ENCODE measurements at places on chromosomes 12 and 14.

GRCh38 chr12:13631873-13632272 is 349.5 kb downstream of the GRIN2B start:
- no peak for DNase-seq

GRCh38 chr14:99066378-99066777 is 205.6 kb downstream of the BCL11B start:
- DNase-seq, result no peak

DNA sequence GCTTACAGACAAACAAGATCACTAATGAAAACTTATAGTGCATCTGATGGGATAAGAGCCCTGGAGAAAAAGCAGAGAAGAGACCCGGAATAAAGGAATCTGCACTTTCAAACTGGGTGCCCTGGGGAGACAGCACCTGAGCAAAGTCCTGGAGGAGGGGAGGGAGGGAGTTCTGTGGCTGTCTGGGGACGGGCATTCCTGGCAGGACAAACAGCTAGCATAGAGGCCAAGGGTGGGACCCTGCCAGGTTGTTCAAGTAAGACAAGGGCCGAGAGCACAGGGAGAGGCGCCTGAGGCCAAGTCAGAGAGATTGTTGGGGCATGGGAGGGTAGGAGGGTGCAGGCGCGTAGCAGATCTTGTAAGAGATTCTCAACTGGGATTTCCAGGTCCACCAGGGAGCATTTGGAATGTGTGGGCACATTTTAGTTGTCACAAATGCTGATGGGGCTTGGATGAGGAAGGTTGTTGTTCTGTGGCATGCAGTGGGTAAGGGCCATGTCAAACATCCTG is 14.2 kb downstream of the IQSEC3 start:
- DNase-seq, result no peak

- DNase-seq, result no peak
Measured at GRCh38 chr12:65603438-65604351, 220.6 kb upstream of the HMGA2 start.

DNA sequence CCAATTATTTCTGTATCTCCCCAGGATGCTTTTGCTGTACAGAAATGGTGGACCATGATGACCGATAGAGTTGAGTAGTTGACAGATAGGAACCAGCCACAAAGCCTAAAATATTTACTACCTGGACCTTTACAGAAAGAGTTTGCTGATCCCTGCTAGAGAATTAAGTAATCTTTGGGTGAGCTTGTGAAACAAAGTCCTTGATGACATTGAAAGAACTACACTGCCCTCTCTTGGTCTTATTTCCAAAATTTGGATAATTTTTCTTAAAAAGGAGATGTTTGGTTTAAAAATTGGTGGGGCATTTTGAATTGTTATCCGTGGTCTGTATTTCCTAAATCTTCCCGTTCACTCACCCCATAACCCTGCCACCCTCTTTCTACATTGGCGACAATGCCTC is 13.7 kb upstream of the TCTN1 start:
- no peak for DNase-seq

GRCh38 chr12:89160716-89161123 is 191.6 kb downstream of the DUSP6 start:
- DNase-seq, result peak; percentile 49

- no peak for DNase-seq
Measured at GRCh38 chr14:51018521-51018920, 74.2 kb upstream of the PYGL start.

DNA sequence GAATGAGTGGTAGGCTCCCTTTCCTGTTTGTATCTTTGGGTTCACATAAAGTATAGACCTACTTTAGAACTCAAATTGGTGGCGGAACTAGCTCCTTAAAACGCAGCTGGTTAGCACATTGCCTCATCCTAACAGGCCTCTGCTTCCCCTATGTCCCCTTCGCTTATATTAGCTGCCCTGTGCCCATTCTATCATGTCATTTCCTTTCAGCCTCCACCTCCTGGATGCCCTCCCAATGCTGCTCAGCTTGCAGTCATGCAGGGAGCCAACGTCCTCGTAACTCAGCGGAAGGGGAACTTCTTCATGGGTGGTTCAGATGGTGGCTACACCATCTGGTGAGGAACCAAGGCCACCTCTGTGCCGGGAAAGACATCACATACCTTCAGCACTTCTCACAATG is 3.5 kb downstream of the DAZAP2 start:
- no peak for DNase-seq

GRCh38 chr14:93301821-93302447 is 30.9 kb downstream of the BTBD7 start:
- no peak for DNase-seq

DNA sequence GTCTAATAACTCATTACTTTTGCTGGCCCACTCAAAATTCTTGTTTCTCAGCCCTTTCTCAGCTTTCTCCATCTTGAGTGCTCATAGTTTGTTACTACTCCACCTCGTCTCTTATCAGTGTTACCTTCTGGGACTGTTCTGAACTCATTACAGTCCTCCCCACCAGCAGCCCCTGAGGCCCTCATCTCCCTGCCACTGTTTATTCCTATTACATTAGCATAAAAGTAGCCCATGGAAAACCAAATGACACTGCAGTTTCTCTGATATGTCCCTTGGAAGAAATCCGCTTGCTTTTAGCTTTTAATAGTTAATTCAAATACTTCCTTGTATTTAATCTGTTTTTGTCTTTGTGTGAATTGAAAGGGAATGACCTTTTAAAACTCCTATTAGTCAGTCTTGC is 7.6 kb downstream of the AKAP6 start:
- DNase-seq, result no peak

GRCh38 chr12:111068290-111068689 is 147.9 kb upstream of the MYL2 start:
- DNase-seq, result no peak

GRCh38 chr14:35114036-35114435 is 7.8 kb downstream of the PPP2R3C start:
- no peak for DNase-seq

GRCh38 chr12:8917751-8918150 is 3.4 kb downstream of the PHC1 start:
- no peak for DNase-seq

- no peak for DNase-seq
Measured at GRCh38 chr14:95531473-95531872, 3.4 kb upstream of the GLRX5 start.

DNA sequence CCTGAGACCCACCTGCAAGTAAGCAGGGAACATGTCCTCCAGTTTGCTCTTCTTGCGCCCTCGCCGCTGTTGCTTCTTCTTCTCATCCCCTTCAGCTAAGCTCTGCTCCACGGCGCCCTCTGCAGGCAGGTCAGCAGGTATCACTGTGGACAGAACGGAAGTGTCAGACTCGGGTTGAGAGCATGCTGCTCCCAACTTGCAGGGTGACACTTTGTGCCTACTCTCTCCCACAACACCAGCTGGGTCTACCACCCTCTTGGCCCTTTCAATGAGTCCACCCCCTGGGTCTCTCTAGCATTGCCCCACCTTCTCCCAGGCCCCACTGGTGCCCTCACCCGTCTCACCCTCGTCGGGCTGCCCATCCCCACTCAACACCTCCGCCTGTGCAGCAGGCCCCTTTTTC is 16.7 kb downstream of the KMT2D start:
- peak; percentile 89 for DNase-seq

GRCh38 chr12:49358483-49359141 is 8.7 kb upstream of the SPATS2 start:
- DNase-seq, result no peak

DNA sequence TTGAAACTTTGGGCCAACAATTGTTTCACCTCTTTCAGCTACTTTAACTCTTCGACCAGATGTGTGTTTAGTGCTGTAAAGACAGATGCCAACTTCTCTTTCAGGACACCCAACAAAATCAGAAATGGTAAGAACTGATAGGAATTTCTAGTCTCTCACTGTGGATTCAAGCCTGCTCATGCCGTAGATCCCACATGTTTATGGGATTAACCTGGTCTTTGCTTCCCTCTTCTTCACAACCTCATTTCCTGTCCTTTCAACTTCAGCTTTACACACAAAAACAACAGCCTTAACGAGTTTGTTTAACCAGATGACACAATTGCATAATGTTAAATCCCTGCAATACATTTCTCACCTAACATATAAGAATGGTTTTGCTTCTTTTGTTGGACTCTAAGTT is 1031.9 kb upstream of the LRFN5 start:
- DNase-seq, result no peak

DNA sequence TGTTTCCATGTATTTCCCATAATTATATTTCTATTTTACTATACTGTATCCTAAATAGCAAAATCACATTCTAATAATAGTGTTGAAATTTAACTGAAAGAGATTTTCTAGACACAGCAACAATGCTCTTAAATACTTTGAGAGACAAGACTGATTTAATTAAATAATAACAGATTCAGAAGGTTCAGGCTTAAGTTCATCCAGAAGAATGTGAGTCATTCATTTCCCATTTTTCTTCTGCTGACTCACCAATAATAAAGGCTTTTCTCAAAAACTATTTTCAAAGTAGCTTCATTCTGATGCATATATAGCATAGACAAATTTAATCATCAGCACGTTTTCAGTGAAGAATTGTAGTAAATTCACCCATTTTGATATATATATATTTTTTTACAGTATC is 481.4 kb downstream of the MDGA2 start:
- DNase-seq, result no peak

GRCh38 chr12:65449400-65449799 is 170.9 kb downstream of the MSRB3 start:
- no peak for DNase-seq

- no peak for DNase-seq
Measured at GRCh38 chr12:76329159-76329558, 19.1 kb downstream of the BBS10 start.

DNA sequence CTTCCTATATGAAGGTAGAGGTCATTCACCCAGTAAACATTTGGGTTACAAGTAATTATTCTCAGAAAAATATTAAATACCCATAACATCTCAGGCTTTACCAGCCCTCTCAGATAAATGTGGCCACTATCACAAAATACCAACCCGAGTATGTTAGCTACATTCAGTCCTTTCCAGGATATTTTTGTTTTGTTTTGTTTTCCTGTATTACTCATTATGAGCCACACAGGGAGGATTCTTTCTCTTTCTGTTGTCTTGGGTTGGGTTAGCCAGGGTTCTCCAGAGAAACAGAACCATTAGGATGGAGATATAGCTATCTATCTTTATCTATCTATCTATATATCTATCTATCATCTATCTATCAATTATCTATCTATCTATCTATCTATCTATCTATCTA is 947.6 kb upstream of the MDGA2 start:
- DNase-seq, result no peak

- DNase-seq, result no peak
Measured at GRCh38 chr12:8894378-8894777, 19.9 kb upstream of the PHC1 start.

DNA sequence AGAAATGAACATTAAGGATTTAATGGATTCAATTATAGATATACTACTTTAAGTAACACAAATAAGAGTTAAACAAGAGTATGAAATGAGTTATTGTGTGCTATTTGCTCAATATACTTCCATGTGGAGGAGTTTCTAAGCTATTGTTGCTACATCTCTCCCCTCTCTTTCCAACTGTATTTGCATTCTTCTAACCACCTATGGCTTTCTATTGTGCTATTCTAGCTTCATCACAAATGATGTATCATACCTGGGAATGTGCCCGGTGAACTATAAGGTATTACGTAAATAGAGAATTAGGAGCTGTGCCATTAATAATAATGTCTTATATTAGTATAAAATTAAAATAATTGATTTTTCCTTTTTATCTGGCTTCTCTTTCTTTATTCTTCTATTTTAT is 87.1 kb upstream of the PLEKHG7 start:
- DNase-seq, result no peak

DNA sequence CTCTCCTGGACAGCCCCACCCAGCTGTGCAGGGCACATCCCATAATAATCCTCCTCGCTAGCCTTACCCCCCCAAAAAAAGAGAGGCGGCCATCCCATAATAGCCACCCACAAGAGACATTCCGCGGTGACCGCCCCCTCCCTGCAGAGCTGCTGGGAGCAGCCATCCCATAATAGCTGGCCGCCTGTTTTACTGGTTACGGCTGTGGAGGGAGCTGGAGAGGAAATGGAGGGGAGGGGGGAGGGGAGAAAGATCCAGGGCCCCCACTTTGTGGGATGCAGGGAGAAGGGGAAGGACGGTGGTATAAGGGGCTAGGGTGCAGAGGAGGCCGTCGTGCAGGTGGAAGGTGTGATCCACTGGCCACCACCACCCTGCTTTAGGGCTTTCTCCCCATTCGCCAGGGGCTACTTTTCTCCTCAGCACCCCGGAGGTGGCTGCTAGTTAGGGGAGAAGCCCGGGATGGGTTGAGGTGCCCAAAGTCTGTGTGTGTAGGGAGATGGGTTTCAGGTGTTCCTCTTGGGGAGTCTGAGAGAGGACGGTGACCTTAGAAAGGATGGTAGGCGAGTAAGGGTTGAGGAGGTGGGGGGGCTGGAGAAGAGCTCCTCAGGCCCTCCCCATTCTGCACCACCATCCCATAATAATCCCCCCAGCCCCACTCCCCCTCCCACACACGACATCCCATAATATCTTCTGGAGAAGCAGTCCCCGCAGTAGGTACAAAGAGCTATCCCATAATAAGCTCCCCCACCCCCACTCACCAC is 6.0 kb upstream of the CHD4 start:
- peak; percentile 69 for DNase-seq

- no peak for DNase-seq
Measured at GRCh38 chr12:51675071-51675803, 84.2 kb downstream of the SCN8A start.

- DNase-seq, result no peak
Measured at GRCh38 chr14:38971258-38971921, 131.6 kb downstream of the SEC23A start.

GRCh38 chr12:61923152-61923551 is 337.1 kb upstream of the USP15 start:
- no peak for DNase-seq

GRCh38 chr14:22566845-22567244 is 22.2 kb downstream of the DAD1 start:
- DNase-seq, result no peak

- DNase-seq, result no peak
Measured at GRCh38 chr12:84763107-84763506, 149.5 kb downstream of the SLC6A15 start.

DNA sequence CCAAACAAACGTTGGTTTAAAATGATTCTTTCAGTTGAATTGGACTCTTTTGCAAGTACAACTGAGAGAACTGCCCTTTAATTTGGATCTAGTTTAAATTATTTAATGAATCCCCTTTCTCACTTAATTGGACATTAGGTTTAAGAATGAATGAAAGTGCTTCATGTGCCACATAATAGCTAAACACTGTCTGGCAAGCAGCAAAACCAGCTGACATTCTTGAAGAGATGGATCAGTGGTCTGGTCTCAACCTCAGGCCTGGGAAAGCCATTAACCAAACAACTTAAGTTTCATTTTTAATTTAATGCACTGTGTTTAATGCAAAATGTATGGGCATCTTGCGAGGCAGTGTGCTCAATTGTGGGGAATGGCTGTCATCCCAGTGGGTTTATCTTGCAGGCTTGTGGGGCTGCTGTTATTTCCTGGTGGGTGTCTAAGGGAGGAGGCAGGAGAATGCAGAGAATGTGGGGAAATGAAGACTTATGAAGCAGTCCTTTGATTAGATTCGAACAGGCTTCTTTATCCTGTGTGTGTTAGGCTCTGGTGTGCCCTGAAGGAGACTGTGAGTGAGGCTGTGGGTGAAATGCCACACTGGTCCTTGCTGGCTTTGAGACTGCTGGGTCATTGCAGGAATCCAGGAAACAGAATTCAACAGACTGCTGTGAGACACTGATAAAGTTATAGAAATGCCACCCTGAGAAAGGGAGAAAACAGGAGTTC is 144.1 kb upstream of the PELI2 start:
- DNase-seq, result no peak

- DNase-seq, result peak; percentile 74
Measured at GRCh38 chr12:101608301-101609133, 13.7 kb downstream of the MYBPC1 start.

GRCh38 chr14:67765192-67765834 is 51.1 kb downstream of the ZFYVE26 start:
- no peak for DNase-seq

GRCh38 chr12:16555630-16556029 is 50.3 kb downstream of the LMO3 start:
- DNase-seq, result no peak
